ENCODE measurements at places on chromosomes 13 and 19. TPM values are rescaled to one million over a fixed set of nuclear protein-coding genes. Genes with fewer than 3 reads are reported as not detected.

- DNase-seq: peak; percentile 40
Measured at GRCh38 chr13:95258619-95259194, 42.5 kb downstream of the ABCC4 start.

Gene TNNT1
- total RNA-seq: not detected

Gene PSMD8
- total RNA-seq: 54.4 TPM

GRCh38 chr13:104253063-104253680 is 1187.0 kb upstream of the SLC10A2 start:
- DNase-seq: no peak

Gene ZNF738
- total RNA-seq: 1.4 TPM

Gene SULT2A1
- not detected for total RNA-seq

Gene TNNI3
- total RNA-seq: 4.1 TPM

DNA sequence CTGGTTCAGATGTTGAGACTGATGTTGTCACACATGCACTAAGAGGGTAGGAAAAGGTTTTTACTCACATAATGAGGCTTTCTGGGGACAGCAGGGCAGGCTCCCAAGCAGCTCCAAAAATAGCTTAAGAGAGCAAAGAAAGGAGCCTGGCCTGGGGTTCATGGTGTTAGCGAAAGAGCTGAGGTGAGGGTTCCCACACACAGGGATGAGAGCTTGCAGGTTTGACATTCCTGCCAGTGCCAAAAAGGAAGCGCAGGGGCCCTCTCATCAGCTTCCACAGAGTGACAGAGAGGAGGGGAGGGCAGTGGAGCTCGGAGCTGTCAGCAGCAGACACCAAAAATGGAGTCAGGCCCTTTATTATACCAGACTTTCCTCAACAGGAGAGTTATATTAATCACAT is 65.5 kb upstream of the FAM216B start:
- DNase-seq: no peak

GRCh38 chr19:44111910-44112463 is 1.2 kb upstream of the ZNF225 start:
- no peak for DNase-seq

Gene DCT
- 0.06 TPM for total RNA-seq

Gene KRTDAP
- total RNA-seq: not detected

Gene CDX2
- total RNA-seq: 6.0 TPM

- DNase-seq: peak; percentile 81
Measured at GRCh38 chr19:58558066-58558622, at the start of gene UBE2M. TSS of gene UBE2M (minus strand) at chr19:58558611. CDS start at chr19:58558381, 230 bp downstream.

DNA sequence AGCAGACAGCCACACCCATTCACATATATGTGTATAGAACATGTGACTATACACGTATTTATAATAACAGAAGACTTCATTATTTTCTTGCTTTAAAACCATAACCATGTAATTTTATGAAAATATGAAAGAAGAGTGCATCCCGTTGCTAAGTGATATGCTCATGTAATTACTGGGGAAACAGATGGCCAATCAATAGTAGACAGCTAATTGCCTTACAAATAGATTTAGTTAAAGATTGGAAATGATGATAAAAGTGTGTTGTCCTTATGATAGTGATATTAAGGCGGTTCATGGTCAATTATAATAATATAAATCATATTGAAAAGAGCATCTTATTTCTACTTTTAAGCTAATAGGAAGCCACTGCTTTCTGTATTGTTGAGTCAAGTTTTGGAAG is 95.9 kb downstream of the RFC3 start:
- no peak for DNase-seq

GRCh38 chr13:32115066-32115465 is 83.5 kb downstream of the FRY start:
- DNase-seq: no peak

- no peak for DNase-seq
Measured at GRCh38 chr19:41696402-41697197, 8.5 kb upstream of the CEACAM7 start.

GRCh38 chr19:1069009-1069779 is 2.2 kb downstream of the ARHGAP45 start:
- no peak for DNase-seq

- DNase-seq: no peak
Measured at GRCh38 chr13:65638572-65639168, 1591.5 kb downstream of the PCDH9 start.

DNA sequence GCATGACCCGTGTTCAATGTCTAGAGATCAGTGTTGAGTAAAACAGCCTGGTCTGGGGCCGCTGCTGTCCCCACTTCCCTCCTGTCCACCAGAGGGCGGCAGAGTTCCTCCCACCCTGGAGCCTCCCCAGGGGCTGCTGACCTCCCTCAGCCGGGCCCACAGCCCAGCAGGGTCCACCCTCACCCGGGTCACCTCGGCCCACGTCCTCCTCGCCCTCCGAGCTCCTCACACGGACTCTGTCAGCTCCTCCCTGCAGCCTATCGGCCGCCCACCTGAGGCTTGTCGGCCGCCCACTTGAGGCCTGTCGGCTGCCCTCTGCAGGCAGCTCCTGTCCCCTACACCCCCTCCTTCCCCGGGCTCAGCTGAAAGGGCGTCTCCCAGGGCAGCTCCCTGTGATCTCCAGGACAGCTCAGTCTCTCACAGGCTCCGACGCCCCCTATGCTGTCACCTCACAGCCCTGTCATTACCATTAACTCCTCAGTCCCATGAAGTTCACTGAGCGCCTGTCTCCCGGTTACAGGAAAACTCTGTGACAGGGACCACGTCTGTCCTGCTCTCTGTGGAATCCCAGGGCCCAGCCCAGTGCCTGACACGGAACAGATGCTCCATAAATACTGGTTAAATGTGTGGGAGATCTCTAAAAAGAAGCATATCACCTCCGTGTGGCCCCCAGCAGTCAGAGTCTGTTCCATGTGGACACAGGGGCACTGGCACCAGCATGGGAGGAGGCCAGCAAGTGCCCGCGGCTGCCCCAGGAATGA is 1.5 kb upstream of the CEACAM5 start:
- DNase-seq: peak; percentile 54

GRCh38 chr13:112438094-112438493 is 61.9 kb downstream of the SPACA7 start:
- no peak for DNase-seq

Gene ANGPTL8
- total RNA-seq: 1.3 TPM

- DNase-seq: no peak
Measured at GRCh38 chr19:12885749-12886650, 1.0 kb downstream of the KLF1 start.
